ENCODE measurements at places on chromosomes 3 and 15.

- DNase-seq = no peak
Observed at GRCh38 chr3:171491361-171491760, 31.2 kb upstream of the TNIK start.

DNA sequence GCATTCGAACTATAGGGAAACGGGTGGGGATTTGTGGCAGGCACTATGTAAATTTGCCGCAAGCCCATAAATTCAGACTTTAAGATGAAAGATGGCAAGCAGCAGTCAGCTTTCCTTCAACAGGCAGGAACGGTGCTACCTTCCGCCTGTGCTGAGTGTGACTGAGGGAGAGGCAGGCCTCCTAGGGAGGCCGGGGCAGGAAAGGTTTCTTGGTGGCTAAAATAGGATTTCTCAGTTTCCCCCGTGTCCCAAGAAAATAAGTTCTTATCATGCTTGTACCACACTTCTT, 12.5 kb downstream of the FLNB start:
- no peak for DNase-seq

DNA sequence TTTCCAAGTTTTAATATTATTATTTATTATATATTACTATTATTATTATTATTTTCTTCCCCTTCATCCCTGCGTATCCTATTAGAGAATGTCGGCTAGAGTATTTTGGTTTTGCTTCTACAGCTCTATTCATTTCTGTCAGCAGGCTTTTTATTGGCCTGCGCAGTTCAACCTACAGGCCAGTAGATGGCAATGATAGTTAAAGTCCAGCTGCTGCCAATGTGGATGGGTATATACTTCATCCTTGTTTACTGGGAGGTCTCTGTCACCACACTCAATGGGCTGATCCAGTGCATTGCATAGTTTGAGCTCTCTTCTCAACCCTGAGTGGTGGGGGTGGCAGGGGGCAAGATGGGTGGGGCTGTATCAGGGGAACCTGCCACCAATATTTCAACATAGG, 799.8 kb downstream of the NSUN3 start:
- no peak for DNase-seq

GRCh38 chr3:33317963-33318709, 40.9 kb downstream of the FBXL2 start:
- DNase-seq = no peak

GRCh38 chr3:177300842-177301241, 103.6 kb upstream of the TBL1XR1 start:
- no peak for DNase-seq

DNA sequence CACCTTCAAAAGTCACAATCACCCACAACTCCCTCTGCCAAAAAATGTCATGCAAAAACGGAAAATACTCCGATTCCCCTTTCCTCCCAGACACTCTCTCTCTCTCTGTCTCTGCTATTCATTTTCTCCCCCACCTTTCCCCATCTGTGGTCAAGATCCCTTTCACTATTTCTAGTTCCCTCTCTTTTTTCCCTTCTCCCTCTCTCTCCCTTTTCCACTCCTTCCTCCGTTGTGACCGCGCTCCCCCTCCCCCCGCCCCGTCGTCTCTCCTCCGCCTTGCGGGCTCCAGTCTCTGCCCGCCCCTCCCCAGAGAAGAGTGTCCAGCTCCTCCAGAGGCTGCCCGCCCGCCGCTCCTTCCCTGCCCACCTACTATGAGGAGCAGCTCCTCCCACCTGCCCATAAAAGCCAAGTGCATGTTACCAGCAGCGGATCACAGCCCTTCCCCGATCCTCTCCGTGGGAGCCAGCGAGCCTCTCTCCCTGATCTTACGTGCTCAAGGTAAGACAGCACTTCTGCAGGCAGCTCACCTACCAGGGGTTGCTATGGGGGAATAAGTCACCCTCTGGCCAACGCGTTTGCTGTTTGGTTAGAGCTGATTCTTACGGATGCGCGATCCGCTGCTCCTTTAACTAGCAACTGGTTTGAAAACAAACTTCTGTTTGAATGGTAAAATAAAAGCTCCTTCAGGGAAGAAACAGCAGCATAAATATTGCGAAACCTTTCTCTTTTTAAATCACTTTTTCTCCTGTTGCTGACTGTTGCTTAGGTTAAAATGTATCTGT, at the start of gene COL8A1:
TSS of gene COL8A1 (plus strand) at position 428 of the 782 bp plus-strand sequence. CDS start 152,089 bp downstream, outside the sequence.
- no peak for DNase-seq
